Activated T-helper 1 cell treated with anti-CD3 and anti-CD28 coated beads, Interleukin-12 subunit alpha, Interleukin-12 subunit beta, Interleukin-2, Interleukin-4 antibody, amounts not matched to agents 30 ng/mL and 10 ng/mL and 1 ng/mL, durations not matched to agents 14 hours and 24 hours and 36 hours (primary cell): ENCODE measurements at places on chromosomes 6 and 20.

GRCh38 chr6:7086488-7086887, 21.3 kb upstream of the RREB1 start:
- no peak for DNase-seq

DNA sequence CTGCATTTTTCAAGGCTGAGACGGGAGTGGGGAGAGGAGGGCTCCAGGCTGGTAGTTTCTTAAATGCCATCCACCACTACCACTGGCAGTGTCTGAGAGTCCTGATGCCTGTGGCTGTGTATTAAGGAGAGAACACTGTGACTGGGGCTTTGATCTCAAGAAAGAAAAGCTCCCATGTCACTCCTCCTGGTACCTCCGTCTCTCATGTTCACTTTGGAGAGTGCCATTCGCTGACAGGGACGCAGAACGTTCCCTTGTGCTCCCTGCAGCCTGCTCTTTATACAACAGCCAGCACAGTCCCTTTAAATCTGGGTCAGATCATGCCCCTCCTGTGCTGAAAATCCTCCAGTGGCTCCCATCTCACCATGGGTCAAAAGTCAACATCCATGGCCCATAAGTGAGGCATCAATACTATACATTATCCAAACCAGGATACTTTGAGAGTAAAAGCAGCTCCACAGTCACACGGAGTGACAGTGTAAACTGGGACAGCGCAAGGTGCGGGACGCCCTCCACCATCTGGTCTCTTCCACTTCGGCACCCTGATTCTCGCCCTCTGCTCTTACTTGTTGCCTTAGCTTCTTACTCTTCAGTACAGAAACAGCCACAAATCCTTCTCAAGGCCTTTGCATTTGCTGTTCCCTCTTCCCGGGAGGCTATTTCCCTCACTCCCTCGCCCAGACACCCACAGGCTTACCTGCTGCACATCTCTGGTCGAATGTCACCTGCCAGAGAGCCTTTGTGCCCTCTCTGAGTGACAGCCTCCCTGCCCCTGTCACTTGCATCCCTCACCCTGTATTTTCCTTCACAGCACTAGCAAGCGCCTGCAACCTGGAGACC, 20.0 kb downstream of the PDYN start:
- no peak for DNase-seq

- DNase-seq, result no peak
Measured at GRCh38 chr20:44326391-44327159, 10.3 kb upstream of the R3HDML start.

DNA sequence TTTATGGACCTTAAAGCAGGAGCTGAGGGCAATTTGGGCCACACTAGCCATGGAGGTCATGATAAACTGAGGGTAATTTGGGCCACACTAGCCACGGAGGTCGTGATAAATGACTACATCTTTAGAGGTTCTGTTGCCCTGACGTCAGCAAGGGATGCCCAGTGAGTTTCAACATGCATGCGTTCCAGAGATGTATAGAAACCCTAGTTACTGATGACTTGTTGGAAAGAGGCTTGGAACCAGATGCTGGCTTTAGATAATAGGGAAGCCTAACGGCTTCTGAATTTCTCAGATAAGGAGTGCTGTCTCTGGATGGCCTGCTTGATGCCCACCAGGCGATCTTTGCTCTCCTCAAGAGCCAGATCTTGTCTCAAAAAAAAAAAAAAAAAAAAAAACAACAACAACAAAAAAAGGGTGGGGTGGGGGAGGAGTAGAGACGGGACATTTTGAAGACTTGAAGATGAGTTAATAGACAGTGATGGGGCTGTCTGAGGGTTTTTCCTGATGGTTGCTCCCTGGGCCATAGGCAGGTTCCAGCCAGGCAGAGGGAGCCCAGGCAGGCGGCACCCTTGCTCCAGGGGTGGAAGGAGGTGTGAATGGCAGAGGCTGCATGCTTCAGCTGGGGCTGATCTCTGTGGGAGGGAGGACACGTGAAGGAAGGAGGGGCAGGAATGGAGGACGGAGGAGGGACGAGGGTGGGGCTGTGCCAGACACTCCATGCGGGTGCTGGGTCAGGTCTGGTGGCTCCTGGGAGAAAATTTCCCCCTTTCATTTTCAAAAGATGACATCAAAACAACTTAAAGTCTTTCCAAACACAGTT, 27.0 kb upstream of the FRMD1 start:
- no peak for DNase-seq

DNA sequence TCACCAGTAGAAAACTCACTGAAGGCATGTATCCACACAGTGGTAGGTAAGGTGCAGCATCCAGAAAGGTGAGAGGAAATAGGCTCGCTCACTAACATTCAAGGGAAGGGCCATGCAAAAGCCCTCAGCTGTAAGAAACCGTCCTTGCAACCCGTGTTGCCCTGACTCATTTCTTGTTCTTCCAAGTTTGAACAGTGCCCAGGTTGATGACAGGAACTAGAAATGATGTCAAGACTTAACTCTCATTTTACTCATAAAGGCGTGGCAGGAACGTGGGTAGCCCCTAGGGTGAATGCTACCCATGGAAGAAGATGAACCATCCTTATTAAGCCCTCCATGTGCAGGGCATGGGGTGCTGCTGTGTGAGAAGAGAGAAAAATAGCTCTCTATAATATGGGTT, 187.6 kb downstream of the CD83 start:
- no peak for DNase-seq

- no peak for DNase-seq
Measured at GRCh38 chr6:106799031-106799894, 169.9 kb downstream of the QRSL1 start.

GRCh38 chr6:75183099-75183541, 22.7 kb downstream of the COL12A1 start:
- no peak for DNase-seq
